Kidney (tissue), 22 donors: ENCODE measurements at places on chromosomes 11 and 22. TPM values are rescaled to one million over a fixed set of nuclear protein-coding genes. Genes with fewer than 3 reads are reported as not detected.

- no peak for DNase-seq
These were observed 87.5 kb upstream of the PARVA start for GRCh38 chr11:12289667-12290476.

DNA sequence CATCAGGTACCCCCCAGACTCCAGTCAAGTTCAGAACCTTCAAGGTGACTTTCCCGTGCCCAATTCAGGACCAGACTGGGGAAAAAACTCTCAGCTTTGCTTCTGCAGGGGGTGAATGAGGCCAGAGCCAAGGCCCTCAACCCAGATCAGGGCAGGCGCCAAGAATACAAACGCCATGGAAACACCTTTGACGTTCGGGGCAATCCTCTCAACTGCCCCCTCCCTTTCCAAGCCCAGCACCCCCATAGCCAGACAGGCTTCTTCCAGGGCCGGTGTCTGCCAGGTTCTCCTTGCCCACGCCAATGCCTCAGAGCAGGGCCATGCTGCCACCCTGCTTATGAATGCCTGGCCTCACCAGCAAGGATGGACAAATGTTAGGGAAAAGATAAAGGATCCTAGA, 5.8 kb downstream of the ARHGAP1 start:
- no peak for DNase-seq

- no peak for DNase-seq
These were observed 155.8 kb downstream of the C11orf91 start for GRCh38 chr11:33544593-33545373.

DNA sequence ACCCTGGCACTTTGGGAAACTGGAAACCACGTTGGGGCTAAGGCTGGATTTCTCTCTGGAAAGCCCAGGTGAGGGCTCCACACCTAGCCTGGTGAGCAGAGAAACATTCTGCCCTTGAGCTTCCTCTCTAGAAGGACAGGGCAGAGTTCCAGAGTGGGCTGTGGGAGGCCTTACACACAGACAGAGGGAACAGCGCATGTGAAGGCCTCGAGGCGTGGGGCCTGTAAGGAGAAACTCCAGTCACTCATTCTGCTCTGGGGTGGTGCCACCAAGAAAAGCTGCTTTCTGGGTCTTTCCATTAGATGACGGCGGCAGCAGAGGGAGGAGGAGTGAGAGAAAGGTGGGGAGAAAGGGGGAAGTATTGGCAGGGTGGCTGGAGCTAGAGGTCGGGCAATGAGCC, 183.1 kb downstream of the CHST1 start:
- no peak for DNase-seq

DNA sequence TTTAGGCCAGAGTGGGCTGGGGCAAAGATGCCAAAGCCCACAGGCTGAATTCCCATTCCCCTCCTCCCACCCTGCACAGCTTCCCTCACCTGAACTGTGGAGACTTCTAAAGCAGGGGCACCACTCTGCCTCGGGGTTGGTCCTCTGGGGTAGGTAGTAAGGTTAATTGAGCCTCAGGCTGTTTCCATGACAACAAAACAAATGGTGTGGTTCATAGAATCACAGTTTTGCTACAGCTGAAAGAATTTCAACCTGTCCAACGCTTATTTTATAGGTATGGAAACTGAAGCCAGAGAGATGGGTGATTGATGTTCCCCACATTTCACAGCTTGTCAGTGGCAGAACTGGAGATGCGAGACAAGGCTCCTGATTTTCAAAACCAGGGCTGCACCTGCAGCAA, 109.5 kb downstream of the SNX19 start:
- no peak for DNase-seq

DNA sequence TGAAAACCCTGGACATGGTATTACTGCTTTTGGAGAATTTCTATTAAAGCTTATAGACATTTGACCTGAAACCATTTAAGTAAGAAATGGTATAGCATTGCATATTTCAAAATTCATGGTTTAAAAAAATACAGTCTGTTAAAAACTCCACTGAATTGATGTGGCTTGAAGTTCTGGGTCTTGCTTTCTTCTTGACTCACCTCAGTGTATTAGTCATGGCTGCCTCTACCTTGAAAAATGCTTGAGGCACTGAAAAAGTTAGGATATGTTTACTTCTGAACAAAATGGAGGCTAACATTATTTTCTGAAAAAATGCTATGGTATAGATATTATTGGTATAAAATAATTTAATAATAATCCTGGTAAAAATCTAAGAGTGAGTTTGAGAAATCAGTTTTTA, 349.2 kb downstream of the AASDHPPT start:
- no peak for DNase-seq

DNA sequence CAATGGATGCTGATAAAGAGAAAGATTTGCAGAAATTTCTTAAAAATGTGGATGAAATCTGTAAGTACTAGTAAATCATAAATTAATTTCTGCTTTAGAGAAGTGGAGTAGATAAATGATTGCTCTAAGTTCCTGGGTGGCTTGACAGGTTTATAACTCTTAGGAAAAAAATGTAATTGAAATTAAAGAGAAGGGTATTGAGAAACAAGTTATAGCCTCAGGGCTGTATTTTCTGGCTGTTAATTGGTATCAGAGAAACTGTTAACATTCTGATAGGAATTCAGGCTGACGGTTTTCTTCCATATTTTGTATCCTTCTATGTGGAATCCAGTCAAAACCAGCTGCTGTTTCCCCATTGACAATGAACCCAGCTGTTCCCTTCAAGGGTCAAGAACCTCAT, 1.9 kb downstream of the TTC12 start:
- DNase-seq = no peak

DNA sequence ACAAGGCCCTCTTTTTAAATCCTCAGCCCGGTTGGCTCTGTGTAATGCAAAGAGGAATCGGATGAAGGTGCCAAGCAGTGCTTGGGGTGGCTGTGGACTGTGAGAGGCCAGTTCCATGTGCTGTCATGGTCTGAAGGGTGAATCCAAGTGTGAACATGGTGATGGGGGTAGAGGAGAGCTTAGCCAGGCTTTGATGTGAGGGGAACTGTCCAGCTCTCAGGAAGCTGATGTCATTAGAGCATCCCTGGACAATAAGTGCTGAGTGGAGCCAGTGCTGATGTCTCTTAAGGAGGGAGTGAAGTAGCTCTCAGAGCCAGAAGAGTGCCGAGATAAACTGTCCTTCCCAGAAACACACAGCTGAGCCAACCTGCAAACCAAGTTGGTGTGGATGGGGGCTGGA, 53.6 kb downstream of the NAV2 start:
- peak; percentile 57 for DNase-seq

Gene RIBC2
- not detected for polyA plus RNA-seq

Gene ST14
- 59.3 TPM for polyA plus RNA-seq

Gene SHISAL1
- 0.04 TPM for polyA plus RNA-seq

Gene TST
- polyA plus RNA-seq = 283 TPM

Gene FANCF
- 6.1 TPM for polyA plus RNA-seq

Gene DEPDC7
- polyA plus RNA-seq = 11.0 TPM
